Metanephros (tissue), 2 donors: ENCODE measurements at places on chromosomes 2 and 18. TPM values are rescaled to one million over a fixed set of nuclear protein-coding genes. Genes with fewer than 3 reads are reported as not detected.

CFC1 gene
- total RNA-seq = not detected

RAB6C gene
- total RNA-seq = 0.23 TPM

PLGLB2 gene
- total RNA-seq = 2.6 TPM

NLRC4 gene
- 1.6 TPM for total RNA-seq

HOXD13 gene
- total RNA-seq = 0.06 TPM

NR4A2 gene
- 2.3 TPM for total RNA-seq

SCN2A gene
- 2.7 TPM for total RNA-seq

NRBP1 gene
- total RNA-seq = 82.8 TPM

DIPK1C gene
- 1.2 TPM for total RNA-seq

GPR39 gene
- 4.3 TPM for total RNA-seq

PREB gene
- 27.2 TPM for total RNA-seq

ZNF385B gene
- 3.6 TPM for total RNA-seq

RGPD4 gene
- not detected for total RNA-seq

ALK gene
- 0.29 TPM for total RNA-seq

WDFY1 gene
- total RNA-seq = 112 TPM

DOK6 gene
- total RNA-seq = 15.8 TPM

UBR3 gene
- 70.8 TPM for total RNA-seq

TCF23 gene
- total RNA-seq = 0.35 TPM

RIT2 gene
- total RNA-seq = 0.35 TPM

HOXD8 gene
- total RNA-seq = 69.9 TPM

VWC2L gene
- 0.35 TPM for total RNA-seq

SLC16A14 gene
- 10.1 TPM for total RNA-seq

DSG4 gene
- total RNA-seq = not detected

CPO gene
- not detected for total RNA-seq

GKN2 gene
- total RNA-seq = 0.53 TPM

SERPINB2 gene
- total RNA-seq = 0.99 TPM

C1QL2 gene
- total RNA-seq = not detected

CDK5R2 gene
- 0.12 TPM for total RNA-seq

SOX11 gene
- total RNA-seq = 14.9 TPM

DYTN gene
- not detected for total RNA-seq

IL1F10 gene
- not detected for total RNA-seq

ANKRD29 gene
- total RNA-seq = 2.0 TPM

NAT8 gene
- total RNA-seq = 12.0 TPM

LCT gene
- 0.06 TPM for total RNA-seq

RUFY4 gene
- total RNA-seq = 0.29 TPM

GPR35 gene
- total RNA-seq = 2.5 TPM

PSD4 gene
- total RNA-seq = 18.4 TPM

BMP10 gene
- total RNA-seq = not detected

COBLL1 gene
- 138 TPM for total RNA-seq

CMPK2 gene
- total RNA-seq = 7.6 TPM

PAIP2B gene
- total RNA-seq = 15.8 TPM

CHRND gene
- 5.5 TPM for total RNA-seq

ATP6V1B1 gene
- 73.2 TPM for total RNA-seq

SIX3 gene
- total RNA-seq = not detected

INPP5D gene
- total RNA-seq = 23.4 TPM

ADAM23 gene
- 3.9 TPM for total RNA-seq

NXPH2 gene
- 5.0 TPM for total RNA-seq

ALPP gene
- not detected for total RNA-seq

C2orf78 gene
- total RNA-seq = not detected

CAPN13 gene
- total RNA-seq = 2.0 TPM

REG1B gene
- not detected for total RNA-seq
